Activated T-helper 1 cell treated with anti-CD3 and anti-CD28 coated beads, Interleukin-2, amount 50 U/mL, for 16 hours (primary cell): ENCODE measurements at places on chromosomes 7 and 10.

DNA sequence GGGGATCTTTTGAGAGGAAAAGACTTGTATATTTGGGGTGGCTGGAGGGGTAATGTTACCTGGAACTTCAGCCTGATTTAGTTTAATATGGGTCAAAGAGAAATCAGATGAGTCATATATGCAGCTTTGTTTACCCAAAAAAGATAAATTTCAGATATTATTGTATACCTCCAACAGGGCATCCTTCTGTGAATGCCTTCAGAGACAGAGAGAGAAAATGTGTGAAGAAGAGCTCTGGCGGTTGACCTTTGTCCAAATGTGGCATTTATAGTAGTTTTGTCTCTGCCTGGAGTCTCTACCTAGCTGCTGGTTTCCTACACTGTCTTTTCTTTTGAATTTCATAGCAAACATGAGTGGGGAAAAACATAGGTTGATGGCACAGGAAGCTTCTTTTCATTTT lies 21.6 kb downstream of the LRMDA start:
- no peak for DNase-seq

- DNase-seq = no peak
Measured at GRCh38 chr10:125846894-125847293, 23.5 kb downstream of the BCCIP start.

DNA sequence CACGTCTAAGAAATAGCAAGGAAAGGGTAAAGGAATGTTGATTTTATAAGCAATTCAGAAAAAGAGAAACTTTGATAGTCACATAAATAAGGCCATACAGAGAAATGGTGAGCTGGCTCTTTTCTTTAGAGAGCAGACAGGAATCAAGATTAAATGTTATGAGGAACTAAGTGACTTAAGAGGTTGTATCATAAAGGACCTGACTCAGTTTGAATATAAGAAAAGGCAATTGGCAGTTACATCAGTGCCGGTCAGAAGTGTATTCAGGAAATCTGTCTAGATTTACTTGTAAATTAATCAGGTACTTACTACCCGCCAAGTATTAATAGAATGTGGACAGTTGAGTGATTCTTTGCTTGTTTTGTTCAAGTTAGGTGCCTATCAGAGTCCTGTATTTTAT lies 2.1 kb downstream of the MRPL32 start:
- no peak for DNase-seq

GRCh38 chr10:48523212-48523819 lies 81.6 kb downstream of the ARHGAP22 start:
- DNase-seq = no peak

DNA sequence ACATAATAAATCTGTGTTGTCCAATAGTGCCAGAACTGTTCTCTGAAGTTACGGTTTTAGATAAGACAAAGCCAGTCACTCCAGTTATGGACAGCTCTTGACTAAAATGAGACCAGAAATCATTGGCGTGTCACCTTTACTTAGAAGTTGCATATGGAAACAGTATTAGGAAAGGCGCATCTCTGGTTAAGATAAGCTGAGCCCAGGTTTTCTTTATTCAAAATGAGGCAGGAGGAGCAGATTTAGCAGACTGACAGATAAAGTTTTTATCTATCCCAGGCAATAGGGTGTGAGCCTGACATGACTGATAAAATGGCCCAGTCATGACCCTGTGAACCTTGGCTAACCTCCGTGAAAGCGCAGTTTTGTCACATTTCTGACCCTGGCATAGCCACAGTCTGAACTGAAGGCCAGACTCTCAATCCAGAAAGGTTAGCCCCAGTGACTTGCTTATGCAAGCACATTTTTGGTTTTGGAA lies 4.2 kb downstream of the CYP26A1 start:
- no peak for DNase-seq

GRCh38 chr7:24141874-24142509 lies 142.0 kb upstream of the NPY start:
- no peak for DNase-seq

GRCh38 chr7:135682191-135682590 lies 19.9 kb downstream of the STMP1 start:
- no peak for DNase-seq

DNA sequence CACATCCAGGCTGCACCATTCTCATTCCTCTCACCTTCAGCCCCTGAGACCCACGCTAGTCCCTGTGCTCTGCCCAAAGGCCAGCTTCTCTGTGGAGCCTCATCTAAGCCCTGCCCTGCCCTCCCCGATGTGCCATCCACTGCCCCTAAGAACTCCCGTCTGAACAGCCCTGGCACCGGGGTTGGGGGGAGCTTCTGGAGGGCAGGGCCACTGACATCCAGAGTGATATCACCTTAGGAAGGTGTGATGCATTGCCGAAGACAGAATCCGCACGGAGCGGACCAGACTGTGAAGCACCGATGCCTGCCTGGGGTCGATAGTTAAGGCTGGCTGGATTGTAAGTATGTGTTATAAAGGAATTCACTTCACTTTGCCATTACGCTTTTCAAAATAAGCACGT lies 511.0 kb downstream of the PTPRN2 start:
- no peak for DNase-seq

DNA sequence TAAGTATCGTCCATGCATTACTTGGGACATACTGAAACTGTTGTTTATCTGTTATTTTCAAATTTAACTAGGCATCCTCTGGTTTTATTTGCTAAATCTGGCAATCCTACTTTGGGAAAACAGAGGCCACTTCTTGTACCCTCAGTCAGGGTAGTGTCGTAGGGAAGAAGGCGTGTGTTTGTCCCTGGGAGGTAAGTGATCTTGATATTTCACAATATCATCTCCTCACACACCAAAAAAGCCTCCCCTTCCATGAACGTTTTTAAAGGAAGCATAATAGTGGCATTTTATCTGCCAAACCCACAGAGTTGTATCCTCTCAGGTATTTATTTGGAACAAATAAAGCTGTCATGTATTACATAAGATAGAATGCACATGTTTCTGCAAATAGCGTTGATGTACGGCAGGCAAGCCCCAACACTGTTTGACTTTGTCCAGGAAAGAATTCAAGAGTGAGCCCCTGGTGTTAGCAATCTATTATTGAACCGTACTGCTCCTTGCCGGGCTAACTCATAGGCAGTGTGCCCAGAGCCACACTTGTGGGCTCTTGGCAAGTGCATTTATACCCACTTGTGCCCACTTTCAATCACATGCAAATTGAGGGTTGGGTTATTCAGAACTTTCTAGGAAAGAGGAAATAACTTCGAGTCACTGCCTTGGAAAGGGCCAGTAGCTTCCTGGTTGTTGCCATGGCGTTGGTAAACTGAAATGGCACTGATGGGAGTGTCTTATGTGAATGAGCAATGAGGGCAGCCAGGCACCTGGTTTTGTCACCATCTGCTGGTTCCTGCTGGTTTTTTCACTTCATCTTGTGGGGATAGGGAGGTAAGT lies 266.0 kb downstream of the USP6NL start:
- DNase-seq = no peak

- DNase-seq = no peak
Measured at GRCh38 chr7:117803476-117803875, 69.8 kb downstream of the CTTNBP2 start.

DNA sequence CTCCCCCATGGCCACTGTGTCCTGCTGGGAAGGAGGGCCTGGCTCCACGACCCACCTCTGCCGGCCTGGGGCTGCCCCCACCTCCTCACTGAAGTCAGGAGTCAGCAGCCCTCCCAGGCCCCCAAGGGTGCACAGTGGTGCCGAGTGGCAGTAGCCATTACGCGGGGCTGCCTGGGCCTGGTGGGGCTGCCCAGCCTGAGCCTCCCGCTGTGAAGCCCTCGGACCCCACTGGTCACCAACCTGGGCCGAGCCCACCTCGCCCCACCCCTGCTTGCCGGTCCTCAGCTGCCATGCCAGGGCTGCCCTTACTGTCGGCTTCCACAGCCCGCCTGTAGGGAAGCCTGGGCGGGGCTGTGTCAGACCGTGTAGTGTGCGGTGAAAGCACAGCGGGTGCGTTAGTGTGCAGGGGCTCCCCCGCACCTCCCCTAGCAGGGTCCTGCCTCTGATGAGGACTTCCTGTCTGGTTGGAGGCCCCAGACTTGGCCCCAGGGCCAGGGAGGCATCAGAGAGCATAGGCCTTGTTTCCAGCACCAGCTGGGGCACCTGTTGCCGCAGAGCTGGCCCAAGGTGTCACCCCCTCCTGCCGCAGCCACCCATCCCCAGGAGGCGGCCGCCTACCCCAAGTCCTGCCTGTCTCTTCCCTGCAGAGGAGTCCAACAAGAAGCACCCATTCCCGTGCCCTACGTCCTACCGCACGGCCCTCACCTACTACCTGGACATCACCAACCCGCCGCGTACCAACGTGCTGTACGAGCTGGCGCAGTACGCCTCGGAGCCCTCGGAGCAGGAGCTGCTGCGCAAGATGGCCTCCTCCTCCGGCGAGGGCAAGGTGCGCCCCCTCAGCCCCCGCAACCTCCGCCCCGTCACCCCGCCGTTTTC lies 10.0 kb downstream of the TMEM120A start:
- DNase-seq = no peak
